ENCODE measurements at places on chromosomes 5 and 9.

- no peak for DNase-seq
Observed at GRCh38 chr5:102796498-102796897, 41.4 kb downstream of the PAM start.

DNA sequence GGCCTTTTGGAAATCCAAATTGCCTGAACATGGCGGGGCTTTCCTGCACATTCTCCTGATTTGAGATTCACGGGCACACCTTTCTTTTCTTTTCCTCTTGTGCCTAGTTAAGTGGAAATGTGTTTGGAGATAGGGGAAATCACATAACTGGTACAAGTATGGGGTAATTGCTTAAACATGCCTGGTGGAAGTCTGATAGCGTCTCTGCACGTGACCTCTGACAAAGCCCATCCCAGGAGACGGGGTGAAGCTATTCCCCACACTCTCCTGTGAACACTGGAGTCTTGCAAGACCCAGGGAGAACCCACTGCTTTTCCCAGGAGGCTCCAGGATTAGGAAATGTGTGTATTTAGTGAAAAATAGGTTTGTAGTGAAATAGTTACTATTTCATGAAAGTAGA is 2.9 kb upstream of the REEP2 start:
- DNase-seq = no peak

GRCh38 chr5:131068076-131068475 is 97.0 kb downstream of the HINT1 start:
- no peak for DNase-seq

DNA sequence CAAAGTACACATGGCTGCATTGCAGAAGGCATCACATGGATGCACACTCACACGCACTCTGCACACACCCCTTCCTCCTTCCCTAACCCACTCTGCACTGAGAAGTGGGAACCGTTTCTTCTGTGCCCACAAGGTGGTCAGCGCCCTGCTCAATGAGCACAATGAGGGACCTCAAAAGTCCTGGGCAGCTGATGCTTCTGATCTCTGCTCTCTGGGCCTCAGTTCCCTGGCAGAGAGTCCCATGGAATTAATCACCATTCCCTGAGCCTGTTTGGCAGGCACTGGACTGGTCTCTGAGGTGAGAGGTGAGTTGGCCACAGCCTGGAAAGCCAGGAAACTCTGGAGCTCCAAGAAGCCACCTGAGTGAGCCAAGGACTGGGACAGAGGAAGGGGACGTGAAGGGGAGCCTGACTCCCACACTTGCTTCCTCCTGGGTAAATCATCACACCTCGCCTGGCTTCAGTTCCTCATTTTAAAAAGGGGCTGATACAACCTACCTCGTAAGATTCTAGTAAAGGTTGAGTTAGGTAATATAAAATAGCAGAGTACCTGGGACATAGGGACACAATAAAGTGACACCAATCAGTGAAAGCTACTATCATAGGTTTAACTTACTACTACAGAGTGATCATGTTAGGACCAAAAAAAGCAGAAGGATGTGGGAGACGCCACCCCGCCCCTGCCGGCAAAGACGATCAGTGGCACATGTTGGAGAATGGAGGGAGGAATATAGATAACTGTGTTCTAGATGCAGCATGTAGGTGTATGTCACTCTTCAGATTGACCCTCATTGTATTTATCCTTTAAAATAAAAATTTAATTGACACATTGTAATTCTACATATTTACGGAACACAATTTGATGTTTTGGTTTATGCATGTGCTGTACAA is 21.1 kb upstream of the IGFBPL1 start:
- no peak for DNase-seq

GRCh38 chr5:21574438-21574837 is 1278.7 kb downstream of the CDH12 start:
- no peak for DNase-seq

- DNase-seq = no peak
Observed at GRCh38 chr9:35237311-35237710, 75.5 kb downstream of the UNC13B start.

DNA sequence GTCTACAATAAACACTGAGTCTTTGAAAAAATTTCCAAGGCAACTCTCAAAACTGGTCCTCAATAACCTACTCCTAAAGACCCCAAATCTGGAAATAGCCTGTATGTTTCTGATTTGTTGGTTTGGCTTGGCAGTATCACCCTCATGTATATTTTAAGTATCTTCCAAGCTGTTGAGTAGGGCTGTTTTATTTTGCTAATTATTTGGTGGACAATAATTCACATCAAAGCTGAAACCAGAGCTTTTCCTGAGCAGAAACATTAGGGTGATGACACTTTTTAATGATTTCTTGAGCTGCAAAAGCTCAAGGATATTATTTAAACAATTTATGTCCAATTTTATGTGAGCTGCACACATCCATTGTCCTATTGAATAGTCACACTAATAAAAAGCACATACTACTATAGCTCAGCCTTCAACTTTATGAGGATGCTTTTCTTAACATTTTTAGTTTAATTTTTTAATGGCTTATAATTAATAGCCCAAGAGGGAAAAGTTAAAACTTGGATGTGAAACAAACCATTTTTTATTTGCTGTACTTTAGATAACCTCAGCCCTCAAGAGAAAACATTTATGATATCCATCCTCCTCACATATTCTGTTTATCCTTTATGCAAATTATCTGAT is 393.1 kb downstream of the TAF11L14 start:
- DNase-seq = no peak

DNA sequence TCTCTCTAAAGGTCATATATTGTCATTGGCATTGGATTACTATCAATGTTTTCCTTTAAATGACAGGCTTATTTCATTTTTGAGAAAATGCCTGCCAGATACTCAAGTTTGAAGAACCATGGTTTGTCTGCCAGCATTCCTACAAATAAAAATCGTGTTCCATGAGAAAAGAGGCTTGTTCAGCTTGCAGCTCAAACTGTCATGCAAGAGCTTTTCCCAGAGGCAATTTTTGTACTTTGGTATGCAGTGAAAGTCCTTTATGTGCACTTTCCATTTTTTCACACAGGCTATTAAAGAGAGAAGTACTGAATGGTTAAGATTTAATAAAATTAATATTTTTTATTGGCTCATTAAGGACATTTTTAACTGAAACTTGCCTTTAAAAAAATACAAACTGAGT is 110.4 kb downstream of the FBXO4 start:
- DNase-seq = no peak

DNA sequence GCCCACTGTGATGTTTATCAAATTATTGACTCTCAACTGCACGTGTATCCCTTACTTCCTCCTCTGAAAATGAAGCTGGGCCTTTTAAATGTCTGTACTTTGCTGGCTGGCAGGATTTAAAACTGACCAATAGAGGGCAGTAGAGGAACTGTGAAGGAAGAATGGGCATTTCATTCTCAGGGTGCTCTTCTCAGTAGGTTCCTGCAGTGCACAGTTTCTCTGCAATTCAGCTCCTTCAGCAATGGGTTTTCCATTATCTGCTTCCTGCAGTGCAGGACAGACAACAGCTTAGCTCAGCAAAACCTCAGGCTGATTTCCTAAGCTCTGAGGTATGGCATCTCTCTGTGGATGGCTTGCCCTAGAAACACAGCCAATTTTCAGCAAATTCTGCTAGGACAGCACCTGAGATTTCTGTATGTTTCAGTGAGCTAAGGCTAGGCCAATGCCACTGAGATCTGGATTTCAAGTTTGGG is 298.4 kb upstream of the PRDM9 start:
- no peak for DNase-seq

- DNase-seq = no peak
Observed at GRCh38 chr5:141590127-141590526, 28.7 kb downstream of the DIAPH1 start.

GRCh38 chr5:2453781-2454180 is 297.7 kb downstream of the IRX2 start:
- no peak for DNase-seq

- peak; percentile 36 for DNase-seq
Observed at GRCh38 chr9:13267743-13268142, 11.7 kb downstream of the MPDZ start.

DNA sequence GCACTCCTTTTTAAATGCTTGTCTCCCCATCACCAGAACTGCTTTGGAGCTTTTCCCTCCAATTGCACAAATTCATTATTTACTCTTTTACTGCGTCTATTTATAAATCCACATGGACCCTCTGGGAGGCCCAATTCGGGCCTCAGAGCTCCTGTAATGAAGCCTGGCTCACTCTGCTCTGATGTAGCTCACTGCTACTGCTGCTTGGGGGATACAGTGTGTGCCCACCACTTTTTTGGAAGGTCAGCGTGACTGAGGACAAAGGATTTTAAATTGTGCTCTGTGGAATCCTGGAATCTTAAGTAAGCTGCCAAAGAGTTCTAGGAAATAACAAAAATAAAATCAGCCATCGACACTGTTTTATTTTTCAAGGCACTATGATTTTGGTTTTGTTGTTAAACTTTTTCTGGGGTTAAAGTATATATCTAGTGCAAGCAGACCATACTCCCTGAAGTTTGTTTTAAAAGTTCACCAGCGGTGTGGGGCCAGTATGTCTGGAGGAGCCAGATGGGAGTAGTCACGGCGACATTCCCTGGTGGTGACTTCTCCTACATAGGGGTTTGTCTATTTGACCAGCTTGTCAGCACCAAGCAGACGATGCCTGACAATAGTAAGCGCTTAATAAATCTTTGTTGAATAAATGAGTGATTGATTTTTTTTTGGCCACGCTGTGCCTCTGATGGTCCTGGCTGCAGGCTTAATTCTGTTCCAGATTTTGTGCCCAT is 142.8 kb downstream of the TMEM38B start:
- no peak for DNase-seq

DNA sequence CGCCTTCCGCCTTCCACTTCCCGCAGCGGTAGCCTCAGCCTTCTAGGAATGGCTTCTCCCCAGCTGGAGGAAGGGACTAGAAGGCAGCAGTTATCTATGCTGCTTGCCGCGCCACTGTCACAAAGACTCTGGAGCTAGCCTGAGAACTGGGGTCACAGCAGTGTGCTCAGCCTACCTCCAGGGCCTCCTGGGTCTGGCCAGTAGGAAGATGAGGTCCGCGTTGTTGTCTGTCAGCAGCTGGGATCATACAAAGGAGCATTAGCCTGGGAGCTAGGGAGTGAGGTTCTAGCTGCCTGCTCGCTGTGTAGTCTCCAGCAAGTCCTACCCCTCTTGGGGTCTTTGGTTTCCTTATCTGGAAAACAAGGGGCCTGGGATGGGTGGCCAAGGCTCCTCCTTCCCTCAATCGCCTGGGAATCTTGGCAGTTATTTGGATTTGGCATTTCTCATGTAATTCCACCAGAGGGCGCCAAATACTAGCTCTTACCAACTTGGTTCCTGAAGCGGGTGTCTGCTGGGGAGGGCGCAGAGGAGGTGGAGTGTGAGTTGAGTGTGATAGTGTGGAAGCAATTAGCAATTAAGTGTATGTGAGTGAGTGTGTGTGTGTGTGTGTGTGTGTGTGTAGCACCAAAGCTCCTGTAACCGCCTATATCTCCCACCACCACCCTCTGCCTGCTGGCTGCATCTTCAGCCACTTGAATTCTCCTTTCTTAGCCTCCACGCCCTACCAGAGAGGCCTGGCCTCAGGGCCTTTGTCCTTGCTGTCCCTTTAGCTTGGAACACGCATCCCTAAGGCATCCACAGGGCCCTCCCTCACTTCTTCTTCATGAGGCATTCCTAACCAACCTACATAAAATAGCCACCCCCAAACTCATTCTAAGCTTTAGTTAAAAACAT is 97.1 kb downstream of the ENTREP1 start:
- no peak for DNase-seq

DNA sequence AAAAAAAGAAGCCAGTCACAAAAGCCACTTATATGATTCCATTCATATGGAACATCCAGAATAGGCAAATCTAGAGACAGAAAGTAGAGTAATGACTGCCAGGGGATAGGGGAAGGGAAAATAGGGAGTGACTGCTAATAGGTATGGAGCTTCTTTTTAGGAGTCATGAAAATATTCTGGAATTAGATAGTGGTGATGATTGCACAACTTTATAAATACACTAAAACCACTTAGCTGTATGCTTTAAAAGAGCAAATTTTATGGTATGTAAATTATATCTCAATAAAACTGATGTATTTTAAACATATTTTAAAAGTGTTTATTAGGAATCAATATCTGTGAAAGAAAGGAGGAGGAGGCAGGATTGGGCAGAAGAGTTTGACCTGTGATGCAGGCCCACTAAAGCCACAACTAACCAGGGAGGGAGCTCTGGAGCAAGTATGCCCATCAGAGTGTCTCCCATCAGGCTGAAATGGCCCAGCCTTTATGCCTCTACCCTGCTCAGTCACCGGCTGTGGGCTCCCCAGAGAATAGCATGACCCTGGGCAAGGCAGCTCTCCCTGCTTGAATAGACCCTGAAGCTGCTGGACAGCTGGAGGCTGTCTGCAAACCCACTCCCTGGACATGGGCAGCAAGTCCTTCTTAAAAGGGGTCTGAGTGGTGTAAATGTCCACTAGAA is 96.0 kb upstream of the SLC44A1 start:
- no peak for DNase-seq

GRCh38 chr9:77305622-77306400 is 128.5 kb downstream of the VPS13A start:
- no peak for DNase-seq

DNA sequence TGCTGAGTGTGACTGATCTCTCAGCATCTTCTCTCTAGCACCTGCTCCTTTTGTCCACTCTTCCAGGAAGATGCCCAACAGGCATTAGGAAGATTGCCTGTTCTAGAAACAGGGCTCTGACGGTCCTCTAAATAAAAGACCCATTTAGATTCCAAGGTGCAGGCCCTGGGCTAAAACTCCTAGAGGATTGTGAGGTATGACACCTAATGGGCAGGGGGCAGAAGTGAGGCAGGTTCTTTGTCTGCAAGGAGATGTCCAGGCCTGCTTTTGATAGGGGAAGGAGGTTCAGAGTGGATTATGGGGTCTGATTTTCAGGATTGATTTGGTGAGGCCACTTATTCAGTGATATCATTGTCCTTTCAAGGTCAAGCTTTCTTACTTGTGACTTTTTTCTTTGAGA is 140.8 kb upstream of the TRPC7 start:
- no peak for DNase-seq

DNA sequence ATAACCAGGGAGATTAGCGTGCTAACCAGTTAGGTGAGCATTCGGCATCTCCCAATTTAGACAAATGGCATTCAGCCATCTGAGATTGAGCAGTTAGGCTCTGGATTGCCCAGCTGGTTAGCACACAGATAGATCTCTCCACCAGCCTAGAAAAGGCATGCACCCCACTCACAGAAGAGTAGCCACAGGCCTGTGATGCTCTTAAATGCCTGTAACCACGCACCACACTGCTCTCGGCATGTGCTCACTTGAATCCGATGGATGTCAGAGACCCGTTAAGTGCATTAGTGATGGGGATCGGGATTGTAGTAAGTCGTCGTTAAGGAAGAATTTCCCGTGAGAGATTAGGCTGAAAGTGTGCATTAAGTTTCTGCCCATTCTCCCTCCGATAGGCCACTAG is 23.0 kb downstream of the MARCHF6 start:
- no peak for DNase-seq

DNA sequence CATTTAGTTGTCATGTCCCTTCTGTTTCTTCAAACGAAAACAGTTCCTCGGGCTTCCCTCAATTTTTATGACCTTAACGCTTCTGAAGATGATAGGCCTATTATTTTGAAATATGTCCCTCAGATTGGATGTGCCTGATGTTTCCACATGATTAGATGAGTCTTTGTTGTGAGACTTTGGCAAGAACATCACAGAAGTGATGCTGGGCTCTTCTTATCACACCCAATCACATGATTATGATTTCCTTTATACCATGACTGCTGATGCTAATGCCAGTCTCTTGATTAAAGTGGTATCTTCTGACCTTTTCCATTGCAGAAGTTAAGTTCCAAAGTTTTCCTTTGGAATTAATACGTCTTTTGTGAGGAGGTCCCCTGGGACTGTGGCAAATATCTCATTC is 175.7 kb downstream of the SAXO1 start:
- DNase-seq = no peak

- peak; percentile 88 for DNase-seq
Observed at GRCh38 chr5:149803641-149804468, 73.7 kb downstream of the PPARGC1B start.
